H7 (cell line): ENCODE measurements at places on chromosomes 4 and X. TPM values are rescaled to one million over a fixed set of nuclear protein-coding genes. Genes with fewer than 3 reads are reported as not detected.

The HERC6 gene
- 1.9 and 2.9 TPM in 2 replicates for total RNA-seq

The ESX1 gene
- total RNA-seq, result not detected in 2 replicates

The LANCL3 gene
- total RNA-seq, result 0.38 and 0.74 TPM in 2 replicates

The MGAT4D gene
- total RNA-seq, result not detected in 2 replicates

The USP53 gene
- 16.5 and 26.5 TPM in 2 replicates for total RNA-seq

The PRDM5 gene
- total RNA-seq, result 17.3 and 25.4 TPM in 2 replicates

The FAAH2 gene
- total RNA-seq, result 7.5 and 12.2 TPM in 2 replicates

The NR3C2 gene
- 0.22 and 0.55 TPM in 2 replicates for total RNA-seq

The ADH1C gene
- total RNA-seq, result not detected in 2 replicates

The SLC10A3 gene
- 17.0 and 18.4 TPM in 2 replicates for total RNA-seq

The HTN1 gene
- not detected in 2 replicates for total RNA-seq

The CEP44 gene
- total RNA-seq, result 17.0 and 23.8 TPM in 2 replicates

The TMEM271 gene
- total RNA-seq, result 0.41 and 0.59 TPM in 2 replicates

The ARHGEF6 gene
- 12.4 and 17.3 TPM in 2 replicates for total RNA-seq

The CYP4V2 gene
- 2.9 and 3.3 TPM in 2 replicates for total RNA-seq

The HGFAC gene
- total RNA-seq, result 0.03 and 1.1 TPM in 2 replicates

The FGFR3 gene
- 37.5 and 43.6 TPM in 2 replicates for total RNA-seq

The LGI2 gene
- 0.94 and 3.1 TPM in 2 replicates for total RNA-seq

The ARAF gene
- total RNA-seq, result 34.4 and 38.2 TPM in 2 replicates

The IKBKG gene
- 22.1 and 24.3 TPM in 2 replicates for total RNA-seq

The USP11 gene
- total RNA-seq, result 97.8 and 105 TPM in 2 replicates

The HSD17B11 gene
- 20.9 and 35.0 TPM in 2 replicates for total RNA-seq

The KLHL13 gene
- total RNA-seq, result 5.8 and 6.8 TPM in 2 replicates

The RTL3 gene
- total RNA-seq, result not detected in 2 replicates

The MXRA5 gene
- 1.5 and 1.8 TPM in 2 replicates for total RNA-seq

The BTK gene
- total RNA-seq, result 0.07 and 0.11 TPM in 2 replicates

The MAGEB2 gene
- total RNA-seq, result 0.35 and 1.0 TPM in 2 replicates

The P2RY10 gene
- total RNA-seq, result not detected in 2 replicates

The SGMS2 gene
- 0.17 and 0.37 TPM in 2 replicates for total RNA-seq

The AADAT gene
- total RNA-seq, result 22.4 and 28.3 TPM in 2 replicates

The DCLK2 gene
- 0.31 and 0.74 TPM in 2 replicates for total RNA-seq

The NHSL2 gene
- total RNA-seq, result 3.7 and 7.5 TPM in 2 replicates

The NMU gene
- 52.5 and 63.5 TPM in 2 replicates for total RNA-seq

The PPP2R2C gene
- total RNA-seq, result 7.2 and 7.6 TPM in 2 replicates

The TMEM150C gene
- 2.4 and 3.3 TPM in 2 replicates for total RNA-seq

The DMRTC1 gene
- not detected in 2 replicates for total RNA-seq

The SRPK3 gene
- total RNA-seq, result not detected in 2 replicates

The SLC49A3 gene
- 2.0 and 4.1 TPM in 2 replicates for total RNA-seq
